GM19239 (cell line): ENCODE measurements at places on chromosomes 2 and 18.
A peak's percentile ranks its signal among the peaks of the same experiment; 100 is the strongest.

- DNase-seq = no peak
Observed at GRCh38 chr2:173441222-173441621, 86.5 kb downstream of the CDCA7 start.

GRCh38 chr2:3110994-3111666 lies 266.5 kb downstream of the EIPR1 start:
- no peak for DNase-seq

GRCh38 chr2:151851761-151852160 lies 23.5 kb upstream of the ARL5A start:
- DNase-seq = no peak

GRCh38 chr2:98898423-98898841 lies 37.6 kb downstream of the CRACDL start:
- DNase-seq = no peak

GRCh38 chr2:191169456-191170300 lies 18.9 kb upstream of the STAT4 start:
- no peak for DNase-seq

- no peak for DNase-seq
Observed at GRCh38 chr18:44396550-44396949, 284.1 kb upstream of the SETBP1 start.

DNA sequence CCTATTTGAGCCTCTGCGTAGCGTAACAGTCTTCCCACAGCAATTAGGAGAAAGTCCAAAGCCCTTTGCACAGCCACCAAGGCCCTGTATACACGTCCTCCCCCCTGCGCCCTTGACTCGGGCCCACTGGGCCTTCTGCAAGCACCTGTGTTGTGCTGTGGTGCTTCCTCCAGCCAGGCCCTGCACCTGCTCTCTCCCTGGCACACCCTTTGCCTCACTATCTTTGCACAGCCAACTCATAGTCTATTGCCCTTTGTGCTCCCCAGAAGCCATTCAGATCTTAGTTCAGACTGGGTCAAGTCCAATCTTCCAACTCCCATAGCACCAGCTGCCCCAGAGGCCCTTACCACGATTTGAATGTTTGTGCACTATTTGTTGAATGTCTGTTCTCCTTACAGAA lies 271.6 kb upstream of the MGAT5 start:
- no peak for DNase-seq

DNA sequence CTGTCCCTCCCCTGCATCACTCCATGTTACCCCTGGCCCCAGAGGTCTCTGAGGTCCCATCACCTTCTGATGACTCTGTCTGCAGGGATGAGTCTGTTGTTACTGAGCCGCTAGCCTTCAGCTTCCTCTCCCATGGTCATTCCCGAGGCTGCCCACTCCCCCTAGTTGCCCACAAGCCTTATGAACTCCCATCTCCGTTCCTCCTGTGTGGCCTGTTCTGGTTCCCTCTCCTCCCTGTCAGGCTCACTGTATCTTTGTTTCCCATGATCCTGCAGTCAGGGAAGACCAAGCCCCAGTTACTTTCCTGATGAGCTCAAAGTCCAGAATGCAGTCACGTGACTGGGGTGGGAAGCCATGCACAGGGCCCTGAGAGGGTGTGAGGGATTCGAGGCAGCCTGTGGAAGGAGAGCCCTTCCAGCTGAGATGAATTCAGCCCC lies 39.5 kb downstream of the INPP4A start:
- no peak for DNase-seq

- DNase-seq = no peak
Observed at GRCh38 chr2:225484751-225485150, 85.2 kb downstream of the NYAP2 start.

DNA sequence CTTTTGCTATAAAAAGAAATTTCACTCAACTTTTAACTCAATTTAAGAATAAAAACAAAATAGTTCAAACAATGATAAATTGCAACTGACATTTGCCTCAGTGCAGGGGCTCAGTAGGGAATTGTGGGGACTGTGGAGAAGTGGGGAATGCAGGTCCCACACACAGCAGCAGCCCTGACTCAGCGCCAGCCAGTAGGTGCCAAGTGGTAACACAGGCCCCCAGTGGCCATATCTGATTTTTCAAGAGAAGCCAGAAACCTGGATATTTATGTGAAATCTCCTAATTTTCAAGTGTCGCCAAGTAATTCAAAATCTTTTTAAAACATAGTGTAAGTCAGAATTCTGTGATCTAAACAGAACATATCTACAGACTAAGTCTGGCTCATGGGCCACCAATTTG lies 186.3 kb downstream of the EN1 start:
- DNase-seq = no peak

DNA sequence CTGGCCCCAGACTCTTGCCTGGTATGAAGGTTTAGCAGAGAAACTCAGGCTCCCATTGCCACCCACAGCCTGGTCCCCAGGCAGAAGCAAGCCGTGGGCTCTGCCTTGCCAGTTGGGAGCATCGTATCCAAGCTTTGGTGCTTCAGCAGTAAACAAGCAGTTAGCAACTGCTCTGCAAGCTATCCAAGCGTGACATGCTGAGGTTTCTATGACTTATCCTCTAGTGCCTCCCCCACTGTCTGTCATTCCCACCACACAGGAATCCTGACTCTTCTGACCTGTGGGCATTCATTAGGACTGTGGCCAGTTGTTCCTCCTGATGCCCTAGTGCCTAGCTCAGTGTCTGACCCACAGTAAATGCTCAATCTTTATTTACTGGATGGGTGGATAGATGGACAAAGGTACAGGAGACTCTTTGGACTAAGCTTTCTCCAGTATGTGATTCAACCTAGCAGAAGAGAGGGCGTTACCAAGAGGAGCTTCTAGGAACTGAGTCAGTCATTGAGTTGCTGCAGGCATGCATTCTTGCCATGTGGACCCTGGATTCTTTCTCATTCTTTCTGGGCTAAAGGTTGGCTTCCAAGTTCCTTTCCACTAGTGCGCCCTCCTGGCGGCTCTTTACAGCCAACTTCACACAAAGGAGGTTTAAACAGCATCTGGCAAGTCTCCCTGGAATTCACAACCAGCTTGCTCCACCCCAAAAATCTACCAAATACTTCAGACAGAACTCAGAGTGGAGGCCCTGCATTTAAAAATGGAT lies 40.6 kb upstream of the MRPL19 start:
- no peak for DNase-seq

DNA sequence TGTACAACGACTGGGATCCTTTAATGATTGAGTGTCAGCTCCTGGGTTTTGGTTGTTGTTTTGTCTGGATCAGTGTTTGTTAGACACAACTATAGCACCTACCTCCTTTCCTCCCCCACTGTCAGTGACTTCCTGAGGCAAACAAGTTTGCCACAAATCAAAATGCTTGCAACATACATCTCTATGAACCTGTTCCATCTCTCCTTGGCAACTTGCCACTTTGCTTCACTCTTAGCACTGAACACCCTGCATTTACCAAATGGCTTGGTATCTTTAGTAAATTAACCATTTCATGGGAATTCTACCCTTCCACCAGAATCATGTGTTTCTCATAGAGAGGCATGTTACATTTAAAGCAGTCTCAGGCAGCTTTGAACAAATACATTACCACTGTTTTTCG lies 301.1 kb upstream of the TANK start:
- DNase-seq = no peak

DNA sequence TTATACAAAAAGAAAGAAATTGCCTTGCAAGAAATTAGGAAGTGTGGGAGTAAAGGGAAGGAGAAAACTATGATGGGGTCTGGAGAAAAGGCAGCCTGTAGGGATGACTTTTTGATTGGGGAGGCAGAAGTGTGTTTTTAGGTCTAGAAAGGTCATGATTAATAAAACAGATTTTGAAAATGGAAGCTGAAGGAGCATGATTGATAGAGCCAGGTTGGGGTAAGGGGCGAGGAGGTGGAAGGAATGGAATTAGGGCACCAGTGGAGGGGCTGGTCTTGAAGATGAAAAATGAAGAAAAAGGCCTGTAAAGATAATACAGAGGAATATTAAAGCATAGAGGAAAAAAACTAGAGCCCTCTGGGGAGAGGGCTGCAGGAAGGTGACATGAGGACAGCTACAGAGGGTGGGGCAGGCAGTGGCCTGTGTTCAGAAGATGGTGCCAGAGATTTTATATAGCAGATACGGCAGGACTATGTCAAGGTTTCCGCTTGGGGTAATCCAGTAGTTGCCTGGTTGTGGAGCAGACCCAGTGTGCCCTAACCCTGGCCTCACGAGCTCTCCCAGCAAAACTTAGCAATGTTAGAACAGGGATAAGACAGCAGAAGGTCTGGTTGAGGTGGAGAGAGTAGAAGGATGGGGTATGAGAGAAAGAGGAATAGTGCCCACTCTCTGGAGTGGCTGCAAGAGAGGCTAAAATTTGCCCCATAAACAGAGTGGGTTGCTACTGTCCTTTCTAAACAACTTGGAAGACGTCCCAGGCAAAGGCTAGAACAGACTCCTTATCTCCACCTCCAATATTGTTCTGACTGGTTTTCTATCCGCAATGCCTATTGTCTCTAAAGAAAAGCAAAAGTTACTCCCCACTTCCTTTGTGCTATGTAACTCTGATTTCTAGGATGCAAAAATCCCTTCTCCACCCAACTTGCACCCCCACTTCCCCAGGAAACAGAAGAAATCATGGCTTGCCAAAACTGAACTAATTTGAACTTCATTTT lies 287.3 kb downstream of the AGPS start:
- DNase-seq = no peak

- DNase-seq = no peak
Observed at GRCh38 chr18:2410688-2411087, 160.6 kb downstream of the METTL4 start.

GRCh38 chr2:200305797-200306195 lies 697 bp upstream of the SPATS2L start:
- DNase-seq = peak; percentile 18

GRCh38 chr2:71791501-71792135 lies 338.3 kb downstream of the DYSF start:
- no peak for DNase-seq

- DNase-seq = no peak
Observed at GRCh38 chr18:51229328-51229727, 31.8 kb upstream of the MEX3C start.

- no peak for DNase-seq
Observed at GRCh38 chr18:42536442-42536841, 579.0 kb downstream of the RIT2 start.

- DNase-seq = no peak
Observed at GRCh38 chr2:120463527-120463926, 117.6 kb downstream of the INHBB start.
